ENCODE measurements at places on chromosomes 1 and 21.

DNA sequence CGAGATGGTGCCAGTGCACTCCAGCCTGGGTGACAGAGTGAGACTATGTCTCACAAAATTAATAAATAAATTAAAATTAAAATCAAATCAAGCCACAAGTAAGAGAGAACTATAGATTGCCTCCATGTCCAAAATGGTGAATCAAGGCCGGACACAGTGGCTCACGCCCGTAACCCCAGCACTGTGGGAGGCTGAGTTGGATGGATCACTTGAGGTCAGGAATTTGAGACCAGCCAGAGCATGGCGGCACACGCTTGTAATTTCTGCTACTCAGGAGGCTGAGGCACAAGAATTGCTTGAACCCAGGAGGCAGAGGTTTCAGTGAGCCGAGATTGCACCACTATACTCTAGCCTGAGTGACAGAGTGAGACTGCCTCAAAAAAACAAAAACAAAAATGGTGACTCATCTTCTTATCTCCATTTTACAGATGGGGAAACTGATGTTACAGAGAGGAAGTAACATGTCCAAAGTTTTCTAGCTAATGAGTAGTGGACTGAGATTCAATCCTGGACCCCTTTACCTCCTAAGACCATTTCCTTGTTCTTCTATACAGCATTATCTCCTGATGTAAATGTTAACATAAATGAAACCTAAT, 99.0 kb upstream of the HNRNPU start:
- no peak for DNase-seq

DNA sequence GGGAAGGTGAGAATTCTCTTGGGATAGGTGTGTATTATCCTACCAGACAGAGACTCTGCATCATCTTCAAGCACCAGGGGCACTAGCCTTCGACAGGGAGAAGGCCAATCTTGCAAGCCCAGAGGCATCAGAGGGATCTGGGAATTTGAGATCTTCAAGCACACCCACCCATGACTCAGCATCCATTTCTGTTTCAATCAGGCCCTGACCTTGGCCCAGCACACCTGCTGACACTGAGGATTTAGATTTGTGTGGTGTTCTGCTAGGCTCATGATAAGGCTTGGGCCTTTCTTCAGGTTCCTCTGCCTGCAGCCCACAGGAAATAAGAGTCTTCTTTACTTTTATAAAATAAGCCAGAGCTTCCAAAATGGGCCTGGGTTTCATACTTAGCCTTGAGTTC, 6.6 kb upstream of the PCP4 start:
- no peak for DNase-seq

DNA sequence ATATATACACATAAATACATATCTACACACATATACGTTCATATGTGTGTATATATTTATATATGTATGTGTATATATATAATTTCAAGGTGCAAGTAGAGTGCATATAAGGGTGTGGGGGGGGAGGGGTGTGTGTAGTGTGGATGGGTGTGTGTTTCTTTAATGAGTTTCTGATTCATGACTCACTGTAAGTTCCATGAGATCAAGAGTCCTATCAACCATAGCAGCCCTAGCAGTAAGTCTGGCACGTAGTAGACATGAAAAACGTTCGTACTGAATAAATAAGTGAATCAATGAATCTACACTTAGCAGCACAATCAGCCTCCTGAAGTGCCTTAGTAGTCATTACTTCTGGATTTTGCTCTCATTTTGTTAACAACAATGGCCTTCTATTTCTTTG, 61.9 kb upstream of the KRTAP11-1 start:
- no peak for DNase-seq

DNA sequence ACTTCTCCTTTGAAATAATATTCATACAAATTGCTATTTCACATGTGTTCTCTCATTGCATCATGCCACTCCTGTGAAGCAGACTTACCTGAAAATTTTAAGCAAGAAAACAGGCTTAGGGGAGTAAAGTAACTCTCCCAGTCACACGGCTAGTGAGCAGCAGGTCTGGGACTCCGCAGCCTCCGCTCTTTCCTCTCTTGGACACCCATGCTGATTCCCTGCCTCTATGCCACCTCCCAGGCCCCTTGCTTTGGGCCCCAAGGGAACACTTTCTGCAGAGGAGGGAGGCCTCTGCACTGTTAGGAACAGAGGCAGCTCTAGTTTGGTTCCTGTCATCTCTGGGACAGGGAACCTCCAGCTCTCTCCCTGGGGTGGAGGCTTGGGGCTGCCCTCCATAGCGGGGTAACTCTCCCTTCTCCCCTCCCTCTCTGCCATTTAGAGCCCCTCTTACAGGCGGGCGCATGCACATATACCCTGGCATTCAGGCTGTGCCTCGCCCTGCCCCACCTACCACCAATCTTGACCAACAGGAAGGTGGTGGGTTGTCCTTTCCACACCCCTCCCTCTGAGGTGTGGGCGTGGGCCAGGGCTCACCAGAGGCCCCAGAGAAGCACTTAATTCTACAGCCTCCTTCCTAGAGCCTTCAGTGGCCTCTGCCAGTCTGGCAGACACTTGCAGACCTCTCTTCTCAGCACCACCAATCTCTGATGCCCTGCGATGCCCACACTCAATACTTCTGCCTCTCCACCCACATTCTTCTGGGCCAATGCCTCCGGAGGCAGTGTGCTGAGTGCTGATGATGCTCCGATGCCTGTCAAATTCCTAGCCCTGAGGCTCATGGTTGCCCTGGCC, at the start of gene RXFP4:
TSS of gene RXFP4 (plus strand) at position 646 of the 852 bp plus-strand sequence. CDS start at position 718, 72 bp downstream.
- DNase-seq = no peak

- DNase-seq = no peak
These were observed 44.7 kb downstream of the USP24 start for GRCh38 chr1:55170426-55170825.

DNA sequence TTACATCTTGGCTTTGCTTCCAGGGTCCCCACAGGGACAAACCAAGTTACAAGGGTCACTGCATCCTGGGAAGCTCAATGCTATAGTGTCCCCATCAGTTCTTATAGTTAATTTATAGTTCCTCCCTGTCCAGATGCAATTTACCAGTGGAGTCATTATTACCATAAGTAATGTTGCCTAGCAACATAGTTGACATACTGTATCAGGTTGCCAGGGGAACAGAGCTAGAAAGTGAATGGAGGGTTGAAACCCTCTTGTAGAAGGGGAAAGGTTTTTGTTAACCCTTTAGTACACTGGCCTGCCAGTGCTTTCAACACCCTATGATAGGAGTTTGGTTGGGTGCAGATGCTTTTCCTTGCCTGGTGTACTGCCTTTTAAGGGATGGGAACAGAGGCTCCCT, 34.3 kb upstream of the TTC4 start:
- DNase-seq = no peak

- DNase-seq = no peak
These were observed 37.1 kb downstream of the PLA2G4A start for GRCh38 chr1:186865857-186866256.

GRCh38 chr1:30749691-30750583, 7.6 kb downstream of the LAPTM5 start:
- no peak for DNase-seq

GRCh38 chr21:38733972-38734546, 71.7 kb upstream of the ETS2 start:
- DNase-seq = no peak

GRCh38 chr1:189084811-189085210, 1392.9 kb downstream of the BRINP3 start:
- no peak for DNase-seq

DNA sequence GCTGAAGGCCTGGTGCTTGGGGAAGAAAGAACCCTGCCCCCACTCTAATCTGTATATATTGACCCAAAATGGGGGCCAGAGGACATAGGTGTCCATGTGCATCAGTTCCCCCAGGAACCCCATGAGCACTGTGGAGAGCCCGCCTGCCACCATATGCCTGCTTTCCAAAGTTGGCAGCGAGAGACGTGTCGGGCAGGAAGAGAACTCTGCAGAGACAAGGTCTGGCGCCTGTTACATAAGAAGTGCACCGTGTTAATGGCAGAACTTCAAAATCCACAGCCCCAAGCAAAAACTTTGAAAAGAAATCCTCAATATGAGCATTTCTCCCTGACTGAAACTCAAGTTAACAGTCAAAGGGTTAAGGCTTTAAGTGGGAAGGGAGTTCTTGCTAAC, 8.0 kb downstream of the CTNNBIP1 start:
- no peak for DNase-seq

- no peak for DNase-seq
These were observed 51.5 kb upstream of the RAB3GAP2 start for GRCh38 chr1:220323717-220324116.

- no peak for DNase-seq
These were observed 11.5 kb downstream of the HIPK1 start for GRCh38 chr1:113940365-113941244.

DNA sequence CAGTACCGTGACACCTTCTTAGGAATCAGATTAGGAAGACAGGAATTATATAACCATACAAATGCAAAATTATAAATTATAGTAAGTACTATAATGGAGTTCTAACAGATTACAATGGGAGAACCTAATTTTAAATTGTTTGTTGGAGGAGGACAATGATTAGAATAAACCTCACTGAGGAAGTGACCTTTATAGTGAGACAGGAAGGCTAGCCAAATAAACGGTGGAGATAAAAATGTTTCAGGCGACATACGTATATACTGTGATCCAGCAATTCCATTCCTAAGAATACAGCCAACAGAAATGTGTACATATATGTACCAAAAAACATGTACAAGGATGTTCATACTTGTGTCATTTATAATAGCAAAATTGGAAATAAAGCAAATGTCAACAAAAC, 15.2 kb downstream of the SYNJ1 start:
- no peak for DNase-seq

- no peak for DNase-seq
These were observed 1.8 kb downstream of the ARPC5 start for GRCh38 chr1:183633676-183634343.

GRCh38 chr1:206833106-206833680, 32.2 kb upstream of the IL20 start:
- no peak for DNase-seq

- no peak for DNase-seq
These were observed 212.7 kb upstream of the FGGY start for GRCh38 chr1:59083946-59084865.

GRCh38 chr1:56872597-56872996, 18.0 kb downstream of the C8A start:
- no peak for DNase-seq

- no peak for DNase-seq
These were observed 16.3 kb downstream of the ARHGEF16 start for GRCh38 chr1:3470650-3471355.

DNA sequence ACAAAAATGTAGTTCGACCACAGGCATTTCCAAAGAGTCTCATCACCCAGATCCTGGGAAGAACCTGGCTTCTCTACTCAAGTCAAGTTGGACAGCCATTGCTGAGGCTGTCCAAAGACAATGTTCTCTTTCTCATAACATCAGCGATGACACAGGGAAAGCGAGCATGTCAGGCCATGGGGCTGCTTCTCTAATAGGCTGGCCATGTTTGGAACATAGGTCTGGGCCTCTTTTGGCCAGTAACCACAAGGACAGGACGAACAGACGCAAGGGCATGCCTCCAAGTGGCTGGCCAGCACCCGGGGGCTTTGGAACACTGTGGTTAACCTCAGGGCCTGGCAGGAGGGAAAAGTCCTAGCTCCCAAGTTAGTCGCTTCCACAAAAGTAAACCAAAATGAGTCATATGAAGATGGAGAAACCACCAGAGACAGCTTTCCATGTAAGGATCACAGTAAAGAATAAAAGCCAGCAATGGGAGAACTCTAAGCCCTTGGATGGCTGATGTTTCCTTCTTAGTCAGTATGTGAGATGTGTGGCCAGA, 80.6 kb upstream of the SLC44A3 start:
- DNase-seq = no peak

DNA sequence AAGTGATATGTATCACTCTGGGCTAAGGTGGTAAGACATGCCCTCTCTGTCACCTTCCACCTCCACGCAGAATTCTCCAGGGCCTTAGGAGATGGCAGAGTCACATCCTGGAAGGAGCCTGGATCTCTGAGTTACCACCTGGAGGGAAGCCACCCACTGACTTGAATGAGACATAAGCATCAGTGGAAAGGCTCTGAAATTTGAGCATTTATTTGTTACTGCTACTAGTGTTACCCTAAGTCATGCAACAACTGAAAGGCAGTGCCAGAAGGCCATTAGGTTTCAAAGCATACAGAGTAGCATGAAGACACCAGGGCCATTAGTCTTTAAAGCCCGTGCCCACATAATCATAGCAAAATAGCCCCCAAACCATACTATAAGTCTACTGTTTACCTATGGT, 230.3 kb upstream of the IRF2BP2 start:
- DNase-seq = no peak

- DNase-seq = no peak
These were observed 114.6 kb downstream of the ZBTB18 start for GRCh38 chr1:244165701-244166100.

GRCh38 chr21:46187814-46188213, 3.6 kb upstream of the SPATC1L start:
- no peak for DNase-seq

DNA sequence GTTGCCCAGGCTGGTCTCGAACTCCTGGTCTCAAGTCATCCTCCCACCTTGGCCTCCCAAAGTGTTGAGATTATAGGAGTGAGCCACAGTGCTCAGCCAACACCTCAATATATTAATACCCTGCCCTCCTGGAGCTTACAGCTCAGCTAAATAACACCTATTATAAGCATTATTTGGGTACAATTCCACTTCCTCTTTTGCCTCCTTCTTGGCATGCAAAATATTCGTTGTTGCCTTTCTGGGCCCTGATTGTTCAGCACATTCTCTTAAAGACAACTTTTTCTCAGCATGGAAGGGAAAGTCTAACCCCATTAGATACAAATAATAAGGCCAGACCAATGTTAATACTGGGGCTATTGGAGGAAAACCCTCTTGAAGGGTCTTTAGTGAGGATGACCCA, 2.8 kb downstream of the PAQR7 start:
- DNase-seq = no peak

DNA sequence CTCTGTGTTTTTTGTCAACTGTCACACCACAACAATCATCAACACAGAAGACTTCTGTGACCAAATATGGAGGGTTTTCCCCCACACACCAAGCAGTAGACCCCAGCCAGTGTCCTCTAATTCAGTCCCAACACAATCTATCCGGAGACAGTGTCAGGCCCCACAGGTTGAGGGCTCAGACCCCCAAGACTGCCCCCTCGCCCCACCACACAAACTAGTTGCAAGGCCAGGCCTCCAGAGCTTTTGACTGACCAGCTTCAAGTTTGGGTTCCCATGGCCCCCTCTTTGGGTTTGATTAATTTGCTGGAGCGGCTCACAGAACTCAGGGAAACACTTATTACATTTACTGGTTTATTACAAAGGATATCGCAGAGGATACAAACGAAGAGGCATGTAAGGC, 37.2 kb downstream of the NEK2 start:
- DNase-seq = no peak

Measured in cortex of kidney (tissue), 1 donor.